ENCODE measurements at places on chromosomes 11 and 22.

DNA sequence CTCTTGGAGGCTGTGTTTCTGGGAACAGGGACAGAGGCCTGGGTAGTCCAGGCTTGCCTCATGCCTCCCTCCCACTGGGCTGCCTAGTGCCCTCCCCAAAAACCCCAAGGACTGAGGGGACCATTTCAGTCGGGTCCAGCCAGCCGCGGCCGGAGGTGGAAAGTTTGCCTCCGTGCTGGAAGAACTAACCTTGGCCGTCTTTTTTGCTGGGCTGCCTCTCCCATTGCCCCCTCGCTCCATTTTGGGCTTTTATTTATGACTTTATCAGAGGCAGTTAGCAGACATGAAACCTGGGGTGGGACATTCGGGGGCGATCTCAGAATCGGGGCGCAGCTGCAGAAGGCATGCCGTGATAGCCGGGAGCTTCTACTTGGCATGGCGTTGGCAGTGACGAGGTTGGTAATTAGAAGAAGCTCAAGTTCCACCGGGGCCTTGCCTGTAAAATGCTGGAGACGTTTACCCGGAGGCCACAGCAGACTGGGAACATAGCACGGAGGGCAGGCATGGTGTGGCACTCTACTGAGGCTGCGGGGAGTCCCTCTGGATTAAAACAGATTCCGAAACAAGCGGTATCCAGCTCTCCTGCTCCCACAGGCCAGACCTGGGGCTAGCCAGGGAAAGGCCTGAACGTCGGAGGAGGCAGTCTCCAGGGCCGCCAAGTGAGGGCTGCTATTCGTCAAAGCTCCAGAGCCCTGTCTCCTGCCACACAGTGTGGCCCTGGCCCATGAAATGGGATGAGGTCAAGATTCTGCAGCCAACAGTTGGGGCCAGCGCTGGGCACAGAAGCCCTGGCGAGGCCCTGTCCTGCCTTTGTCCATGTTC, 76.4 kb upstream of the PPARA start:
- DNase-seq: peak; percentile 64

DNA sequence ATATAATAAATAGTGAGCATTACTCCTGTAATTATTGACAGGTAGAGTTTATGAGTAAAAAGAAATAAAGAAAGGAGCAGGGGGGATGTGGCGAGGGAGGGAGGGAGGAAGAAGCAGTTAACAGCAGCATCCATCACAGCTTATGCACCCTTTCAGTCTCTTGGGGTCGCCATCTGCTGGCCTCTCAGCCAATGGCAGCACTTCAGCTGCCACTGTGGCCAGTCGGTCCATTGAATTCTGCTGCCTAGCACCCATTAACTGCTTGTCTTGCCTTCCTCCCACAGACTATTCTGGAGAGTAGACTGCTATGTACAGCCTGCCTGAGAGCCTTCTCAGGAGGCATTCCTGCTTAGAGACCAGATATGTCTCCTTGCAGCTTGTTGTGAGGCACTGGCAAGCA, 388.3 kb downstream of the TENM4 start:
- no peak for DNase-seq

DNA sequence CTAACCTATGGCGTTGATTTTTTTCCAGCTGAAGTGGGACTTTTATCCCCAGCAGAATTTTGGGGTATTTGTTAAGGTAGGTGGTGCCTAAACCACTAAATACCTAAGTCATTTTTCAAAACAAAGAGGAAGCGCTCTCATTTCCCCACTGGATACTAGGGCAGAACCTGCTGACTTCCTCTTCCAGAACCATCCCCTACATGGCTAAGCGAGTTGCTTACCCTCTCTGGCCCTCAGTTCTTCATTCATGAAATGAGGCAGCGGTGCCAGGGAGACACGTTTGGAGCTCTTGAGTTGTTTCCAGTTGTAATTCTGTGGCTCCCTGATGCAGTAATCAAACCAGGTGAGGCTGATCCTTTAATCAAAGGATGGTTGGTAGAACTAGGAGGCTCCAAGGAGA, 10.0 kb upstream of the MTMR3 start:
- DNase-seq: no peak

DNA sequence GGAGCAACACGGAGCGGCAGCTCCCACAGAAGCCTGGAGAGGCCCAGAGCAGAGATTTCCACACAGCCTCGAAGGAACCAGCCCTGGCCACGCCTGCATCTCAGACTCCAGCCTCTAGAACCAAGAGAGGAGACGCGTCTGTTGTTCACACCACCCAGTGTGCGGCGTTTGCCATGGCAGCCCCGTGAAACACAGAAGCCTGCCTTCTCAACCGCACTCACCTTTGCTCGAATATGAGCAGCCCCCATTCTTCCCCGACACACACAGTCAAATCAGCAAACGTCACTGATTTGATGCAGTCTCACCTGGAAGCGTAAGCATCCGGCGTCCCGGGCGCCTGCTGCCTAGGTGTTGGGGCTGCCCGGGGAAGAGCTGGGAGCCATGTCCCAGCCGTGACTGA, 14.2 kb upstream of the TALDO1 start:
- DNase-seq: no peak

GRCh38 chr22:44819966-44820631, 67.7 kb downstream of the ARHGAP8 start:
- DNase-seq: no peak

- peak; percentile 56 for DNase-seq
These were observed 9.8 kb downstream of the KCNC1 start for GRCh38 chr11:17744151-17744940.

GRCh38 chr11:14106303-14107049, 144.0 kb downstream of the SPON1 start:
- DNase-seq: no peak
